ENCODE measurements at places on chromosomes 13 and 19.

GRCh38 chr13:91372911-91373310 is 25.4 kb downstream of the MIR17HG start:
- DNase-seq = no peak

GRCh38 chr13:46164661-46165060 is 17.3 kb downstream of the LCP1 start:
- no peak for DNase-seq

DNA sequence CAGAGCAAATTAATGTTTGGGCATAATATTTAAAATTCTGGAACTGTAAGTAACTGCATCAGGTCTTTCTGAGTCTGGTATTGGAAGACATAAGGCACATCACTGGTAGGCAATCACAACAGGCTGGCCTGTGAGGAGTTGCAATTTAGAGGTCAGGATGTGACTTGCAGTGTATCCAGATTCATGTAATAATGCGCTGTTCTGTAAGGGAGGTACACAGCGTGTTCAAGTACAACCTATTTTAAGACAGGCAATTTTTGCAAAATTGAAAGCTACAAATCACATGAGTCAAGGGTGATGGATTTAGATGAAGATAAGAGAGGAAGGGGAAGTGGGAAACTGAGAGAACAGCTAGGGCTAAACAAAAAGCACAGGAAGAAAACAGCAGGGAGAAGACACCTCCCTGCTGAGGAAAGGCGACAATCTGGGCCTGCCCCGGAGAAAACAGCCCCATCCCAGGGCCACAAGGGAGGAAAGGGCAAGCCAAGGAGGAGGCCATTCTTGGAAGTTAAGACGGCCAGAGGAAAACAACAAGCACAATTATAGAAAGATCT is 138.1 kb downstream of the LACC1 start:
- DNase-seq = no peak

DNA sequence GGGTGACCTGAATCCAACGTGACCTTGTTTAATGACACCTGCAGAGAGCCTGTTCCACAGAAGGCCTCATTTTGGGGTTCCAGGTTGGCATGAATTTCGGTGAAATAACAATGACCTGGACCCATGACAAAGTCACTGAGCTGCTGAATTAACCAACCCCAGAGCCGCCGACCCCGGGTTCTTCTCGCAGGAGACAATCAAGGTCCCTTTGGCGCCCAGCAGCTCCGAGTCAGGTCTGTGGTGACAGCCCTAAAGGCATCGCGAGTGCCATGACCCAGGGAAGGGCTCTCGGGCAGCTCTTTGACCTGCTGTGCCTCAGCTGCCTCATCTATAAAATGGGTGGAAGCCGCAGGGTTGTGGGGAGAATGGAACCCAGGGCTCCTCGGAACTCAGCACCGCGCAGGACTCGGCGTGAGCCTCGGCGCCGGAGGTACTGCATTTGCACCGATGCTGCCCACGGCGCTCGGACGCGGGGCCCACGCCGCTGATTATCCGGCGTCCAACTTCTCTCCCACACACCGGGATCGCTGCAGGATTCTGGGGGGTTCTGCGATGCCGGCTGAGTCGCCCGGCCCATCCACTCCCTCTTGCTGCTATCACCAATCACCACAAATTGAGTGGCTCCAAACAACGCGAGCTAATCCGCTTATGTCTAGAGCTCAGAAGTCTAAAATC is 5.7 kb downstream of the SHC2 start:
- no peak for DNase-seq

DNA sequence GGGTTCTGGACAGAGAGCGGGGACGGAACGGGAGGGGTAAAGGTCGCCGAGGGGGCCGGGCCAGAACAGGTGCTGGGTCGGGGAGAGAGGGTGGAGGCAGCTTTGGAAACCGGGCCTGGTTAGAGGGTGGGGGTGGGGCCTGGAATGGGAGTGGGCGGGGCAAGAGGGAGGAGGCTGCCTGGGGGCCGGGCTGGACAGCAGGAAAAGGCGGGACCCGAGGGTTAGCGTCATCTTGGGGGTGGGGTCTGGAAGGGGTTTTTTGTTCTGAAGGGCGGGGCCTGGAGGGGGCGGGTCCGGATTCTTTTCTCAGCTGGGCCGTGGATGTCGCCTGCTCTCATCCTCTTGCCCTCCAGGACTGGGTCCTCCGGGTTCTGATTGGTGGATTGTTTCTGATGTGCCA is 4.3 kb upstream of the ZNF813 start:
- peak; percentile 91 for DNase-seq

DNA sequence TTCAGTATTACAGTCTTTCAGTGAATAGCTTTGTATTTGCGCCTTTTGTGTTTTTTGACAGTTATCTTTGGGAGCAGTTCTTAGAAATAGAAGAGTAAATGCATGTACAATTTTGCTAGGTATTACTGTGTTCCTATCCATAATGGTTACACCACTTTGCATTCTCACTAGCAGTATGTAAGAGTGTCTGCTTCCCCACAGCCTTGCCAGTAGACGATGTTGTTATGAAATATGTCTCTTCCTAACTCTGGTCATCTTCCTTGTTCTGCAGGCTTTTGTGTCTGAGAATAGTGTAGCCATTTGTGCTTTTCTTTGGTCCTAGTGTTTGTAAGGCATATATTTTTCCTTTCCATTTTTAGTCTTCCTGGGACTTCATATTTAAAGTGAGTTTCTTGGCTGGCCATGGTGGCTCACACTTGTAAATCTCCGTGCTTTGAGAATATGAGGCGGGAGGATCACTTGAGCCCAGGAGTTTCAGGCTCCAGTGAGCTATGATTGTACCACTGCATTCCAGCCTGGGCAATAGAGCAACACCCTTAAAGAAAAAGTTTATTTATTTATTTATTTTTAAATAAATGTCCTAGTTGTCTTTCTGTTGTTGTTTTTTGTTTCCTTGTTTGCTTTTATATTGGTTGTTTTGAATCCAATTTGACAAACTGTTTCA is 140.3 kb downstream of the PDS5B start:
- DNase-seq = no peak

GRCh38 chr13:79901336-79901735 is 420.4 kb downstream of the NDFIP2 start:
- DNase-seq = peak; percentile 54
